Fibroblast of gingiva (primary cell): ENCODE measurements at places on chromosomes 16 and 17.

GRCh38 chr17:82077617-82078358 is 12.2 kb upstream of the DUS1L start:
- DNase-seq: no peak

GRCh38 chr17:81301195-81302144 is 6.4 kb upstream of the SLC38A10 start:
- no peak for DNase-seq

- DNase-seq: no peak
Measured at GRCh38 chr16:49470513-49470991, 96.9 kb downstream of the C16orf78 start.

DNA sequence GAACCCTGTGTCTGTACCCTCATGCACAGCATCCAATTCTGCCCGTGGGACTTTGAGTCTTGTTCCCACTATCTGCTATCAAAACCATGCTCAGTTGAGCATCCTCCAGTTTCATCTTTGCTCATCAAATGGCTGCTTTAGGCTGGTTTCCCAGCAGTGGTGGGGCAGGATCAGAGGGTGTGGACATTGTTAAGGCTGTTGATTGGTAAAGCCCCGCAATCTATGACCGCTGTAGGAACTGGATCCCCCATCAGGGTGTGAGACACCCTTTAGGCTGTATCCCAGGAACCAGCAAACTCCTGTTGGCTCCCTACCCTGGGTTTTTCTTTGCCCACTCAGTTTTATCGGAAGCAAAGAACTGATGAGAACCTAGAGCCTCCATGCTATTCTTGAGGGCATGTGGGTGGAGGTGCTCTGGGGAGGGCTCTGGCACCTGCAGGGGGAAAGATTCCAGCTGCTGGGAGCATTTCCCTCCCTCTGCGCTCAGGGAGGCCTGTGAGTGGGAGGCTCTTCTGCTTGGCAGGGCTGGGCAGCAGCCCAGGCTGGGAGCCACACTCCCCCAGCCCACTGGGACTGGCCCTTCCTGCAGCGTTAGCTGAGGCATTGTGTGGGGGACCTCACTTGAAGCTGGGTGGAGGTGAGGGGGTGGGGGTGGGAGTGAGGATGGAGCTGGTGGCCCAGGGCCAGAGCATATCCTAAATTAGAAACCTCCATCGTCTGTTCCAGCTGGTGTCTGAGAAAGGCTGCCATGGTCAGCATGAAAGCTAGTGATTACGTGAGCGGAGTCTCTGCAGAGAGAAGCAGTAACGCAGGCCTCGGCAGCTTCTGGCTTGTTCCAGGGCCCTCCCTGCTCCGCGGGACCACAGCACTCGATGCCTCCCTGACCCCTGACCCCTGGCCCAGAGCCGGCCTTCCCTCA is 160.6 kb downstream of the IRF8 start:
- DNase-seq: no peak

DNA sequence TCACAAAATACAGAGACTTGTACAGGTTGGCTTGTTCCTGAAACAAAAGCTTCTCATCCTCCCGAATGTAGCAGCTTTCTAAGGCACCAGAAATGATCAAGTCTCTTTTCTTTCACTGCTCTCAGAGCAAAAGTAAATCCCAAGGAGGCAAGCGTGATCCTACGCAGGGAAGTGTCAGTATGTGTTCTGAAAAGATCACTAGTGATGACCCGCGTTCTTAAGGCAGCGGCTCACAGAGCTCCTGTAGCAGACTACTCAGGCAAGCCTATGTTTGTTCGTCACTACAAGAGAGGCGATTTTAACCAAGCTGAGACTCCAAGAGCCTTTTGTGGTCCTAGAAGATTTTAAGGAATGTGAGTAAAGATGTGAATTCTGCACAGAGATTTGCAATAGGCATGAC is 34.5 kb downstream of the WIPI1 start:
- DNase-seq: no peak

- DNase-seq: peak; percentile 40
Measured at GRCh38 chr16:53087101-53087500, 32.3 kb downstream of the CHD9 start.

GRCh38 chr17:21164620-21165019 is 37.9 kb downstream of the DHRS7B start:
- DNase-seq: no peak

GRCh38 chr17:13240851-13241250 is 223.0 kb upstream of the ELAC2 start:
- DNase-seq: no peak

DNA sequence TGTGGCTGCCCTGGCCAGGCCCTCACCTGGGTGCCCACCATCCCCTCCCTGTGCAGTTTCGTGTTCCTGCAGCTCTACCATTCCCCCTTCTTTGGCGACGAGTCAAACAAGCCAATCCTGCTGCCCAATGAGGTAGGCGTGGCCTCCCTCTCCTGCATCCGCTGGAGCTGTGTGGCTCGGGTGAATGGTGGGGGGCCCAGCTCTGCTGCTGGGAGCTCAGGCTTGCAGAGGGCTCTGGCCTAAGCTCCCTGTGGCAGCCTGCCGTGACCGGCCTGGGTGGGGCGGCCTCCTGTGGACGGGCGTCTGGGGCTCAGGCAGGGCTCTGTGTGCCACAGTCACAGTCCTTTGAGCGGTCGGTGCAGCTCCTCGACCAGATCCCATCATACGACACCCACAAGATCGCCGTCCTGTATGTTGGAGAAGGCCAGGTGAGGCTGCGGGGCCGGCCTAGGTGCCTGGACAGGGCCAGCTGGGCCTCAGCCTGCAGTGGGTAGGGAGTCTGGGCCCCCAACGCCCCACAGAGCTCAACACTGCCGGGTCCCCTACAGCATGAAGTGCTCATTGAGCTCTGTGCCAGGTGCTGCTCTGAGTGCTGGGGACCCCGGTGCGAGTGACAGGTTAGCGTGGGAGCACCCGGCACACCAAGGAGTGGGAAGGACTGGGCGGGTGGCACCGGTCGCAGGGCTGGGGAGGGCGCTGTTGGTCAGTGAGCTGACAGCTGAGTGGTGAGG is 37.3 kb downstream of the TSC2 start:
- no peak for DNase-seq

DNA sequence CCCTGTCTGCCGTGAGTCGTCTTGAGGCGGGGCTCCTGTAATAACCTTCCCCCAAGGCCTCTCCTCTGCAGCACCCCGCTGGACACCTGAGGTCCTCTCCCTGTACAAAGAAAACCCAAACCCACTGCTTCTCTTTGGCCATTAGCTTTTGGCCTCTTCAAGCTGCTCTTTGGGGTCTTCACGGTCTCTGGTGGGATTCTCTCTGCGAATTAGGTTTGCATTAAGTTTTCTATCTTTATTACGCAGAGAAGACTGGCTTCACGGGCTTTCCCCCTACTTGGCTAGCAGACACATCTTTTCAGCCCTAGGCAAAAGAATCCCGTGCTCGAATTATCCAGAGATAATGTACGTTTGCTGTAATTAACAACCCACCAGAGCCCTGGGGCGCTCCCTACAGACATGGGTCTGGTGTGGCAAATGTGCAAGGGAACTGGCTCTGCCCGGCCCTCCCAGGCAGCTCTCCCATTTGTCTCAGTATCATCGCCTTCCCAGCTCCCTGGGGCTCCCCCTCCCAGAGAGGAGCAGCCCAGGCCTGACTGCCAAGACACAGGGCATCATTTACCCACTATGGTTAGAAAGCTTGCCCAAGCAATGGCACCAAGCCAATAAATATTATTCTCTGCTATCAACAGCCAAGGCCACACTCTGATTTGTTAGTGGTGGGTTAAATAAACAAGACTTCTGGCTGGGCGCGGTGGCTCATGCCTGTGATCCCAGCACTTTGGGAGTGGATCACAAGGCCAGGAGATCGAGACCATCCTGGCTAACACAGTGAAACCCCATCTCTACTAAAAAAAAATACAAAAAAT is 24.7 kb upstream of the KLHDC4 start:
- DNase-seq: peak; percentile 96

GRCh38 chr17:16327018-16327417 is 26.3 kb downstream of the CENPV start:
- DNase-seq: no peak

DNA sequence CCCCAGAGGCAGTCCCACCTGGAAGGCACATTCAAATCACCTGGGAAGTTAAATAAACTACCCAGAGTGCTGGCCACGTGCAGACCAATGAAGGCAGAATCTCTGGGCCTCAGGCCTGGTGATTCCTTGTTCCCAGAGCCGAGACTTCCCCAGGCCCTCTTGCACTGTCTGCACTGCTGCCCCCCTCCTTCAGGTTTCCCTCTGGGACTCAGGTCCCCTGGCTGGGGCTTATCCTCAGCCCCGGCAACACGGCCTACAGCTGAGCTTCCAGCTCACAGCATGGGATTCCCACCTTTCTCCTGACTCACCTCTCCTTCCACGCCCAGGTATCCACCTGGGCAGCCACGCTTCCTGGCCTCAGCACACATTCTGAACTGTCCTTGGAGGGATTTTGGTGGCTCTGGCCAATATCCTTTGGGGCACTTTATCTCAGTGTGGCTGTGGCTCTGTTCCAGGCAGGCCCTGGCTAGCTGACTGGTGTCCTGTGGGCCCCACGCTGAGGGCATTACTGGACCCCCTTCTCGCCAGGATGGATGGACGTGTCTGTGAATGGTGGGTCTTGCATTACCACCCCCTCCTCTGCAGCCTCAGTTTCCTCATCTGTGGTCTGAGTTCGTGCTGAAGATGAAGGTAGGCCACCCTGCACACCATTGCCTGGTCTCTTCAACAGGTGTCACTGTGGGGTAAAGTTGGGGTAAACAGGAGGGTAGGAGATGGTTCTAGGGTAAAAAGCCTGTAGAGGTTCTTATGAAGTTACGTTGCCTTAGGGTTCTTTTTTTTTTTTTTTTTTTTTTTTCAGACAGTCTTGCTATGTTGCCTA is 165.7 kb downstream of the IRF8 start:
- DNase-seq: no peak

DNA sequence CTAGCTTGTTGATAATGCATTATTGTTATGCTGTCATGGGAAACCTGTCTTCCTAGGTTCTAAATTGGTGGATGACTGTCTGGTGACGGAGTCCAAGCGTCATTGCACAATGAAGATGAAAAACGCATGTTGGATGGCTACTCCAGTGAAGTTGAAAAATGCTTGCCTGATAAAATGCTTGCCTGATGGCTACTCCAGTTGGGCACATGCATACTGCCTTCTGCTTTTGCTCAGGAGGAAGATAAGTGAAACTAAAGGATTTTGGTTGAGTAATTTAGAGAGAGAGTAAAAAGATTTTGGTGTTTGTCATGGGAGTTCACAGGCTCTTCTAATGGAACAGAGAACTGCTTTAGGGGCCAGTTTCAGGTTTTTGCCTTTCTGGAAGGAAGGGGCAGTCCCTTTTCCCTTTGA is 118.6 kb downstream of the PRKCA start:
- peak; percentile 93 for DNase-seq

DNA sequence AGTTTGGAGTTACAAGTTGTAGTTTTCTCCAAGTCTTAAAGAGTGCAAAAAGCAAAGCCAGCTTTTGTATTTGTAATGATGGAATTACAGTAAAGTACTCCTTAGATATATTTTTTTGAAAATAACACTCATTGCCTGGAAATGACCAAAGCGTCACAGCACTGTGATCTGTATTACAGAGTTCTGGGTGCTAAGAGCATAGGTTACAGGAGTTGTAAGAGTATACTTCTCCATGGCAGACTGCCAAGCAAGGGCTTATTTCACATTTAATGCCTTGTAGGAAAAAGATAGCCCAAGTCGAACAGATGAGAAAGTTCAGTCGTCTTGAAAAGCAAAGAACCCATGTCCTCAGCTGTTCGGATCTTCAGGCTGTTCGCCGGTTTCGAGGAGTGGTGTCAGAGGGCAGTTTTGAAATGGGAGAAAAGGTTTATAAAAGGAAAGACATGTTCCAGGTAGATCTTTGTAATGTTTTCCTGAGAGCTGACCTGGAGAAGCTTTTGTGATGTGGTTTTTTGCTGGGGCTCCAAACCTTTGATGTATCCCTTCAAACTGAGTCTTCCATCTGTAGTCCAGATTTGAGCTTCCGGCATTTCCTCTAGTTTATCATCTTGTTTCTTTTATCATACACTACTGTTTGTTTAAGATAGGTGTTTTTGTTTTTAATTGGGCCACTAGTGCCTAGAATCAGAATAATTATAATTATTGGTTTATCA is 41.3 kb downstream of the ERCC4 start:
- DNase-seq: peak; percentile 61

- DNase-seq: no peak
Measured at GRCh38 chr16:87074641-87075318, 242.4 kb downstream of the C16orf95 start.

DNA sequence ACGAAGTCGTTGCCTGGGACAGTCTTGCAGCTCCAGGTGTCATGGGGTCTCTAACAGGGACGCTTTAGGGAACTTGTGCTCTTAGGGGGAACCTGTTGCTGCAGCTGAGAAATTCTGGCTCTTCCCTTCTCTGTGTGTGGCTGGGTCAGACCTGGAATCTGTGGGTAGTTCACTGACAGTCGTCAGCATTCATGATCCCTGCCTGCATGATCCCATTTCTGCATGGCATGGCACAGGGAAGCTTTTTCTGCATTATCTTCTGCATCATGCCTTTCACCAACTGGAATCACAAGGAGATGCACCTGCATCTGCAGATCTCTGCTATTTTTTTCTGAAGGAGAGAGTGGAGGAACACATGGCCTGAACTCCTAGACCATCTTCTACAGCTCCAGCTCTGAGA is 85.6 kb downstream of the SOX9 start:
- no peak for DNase-seq

DNA sequence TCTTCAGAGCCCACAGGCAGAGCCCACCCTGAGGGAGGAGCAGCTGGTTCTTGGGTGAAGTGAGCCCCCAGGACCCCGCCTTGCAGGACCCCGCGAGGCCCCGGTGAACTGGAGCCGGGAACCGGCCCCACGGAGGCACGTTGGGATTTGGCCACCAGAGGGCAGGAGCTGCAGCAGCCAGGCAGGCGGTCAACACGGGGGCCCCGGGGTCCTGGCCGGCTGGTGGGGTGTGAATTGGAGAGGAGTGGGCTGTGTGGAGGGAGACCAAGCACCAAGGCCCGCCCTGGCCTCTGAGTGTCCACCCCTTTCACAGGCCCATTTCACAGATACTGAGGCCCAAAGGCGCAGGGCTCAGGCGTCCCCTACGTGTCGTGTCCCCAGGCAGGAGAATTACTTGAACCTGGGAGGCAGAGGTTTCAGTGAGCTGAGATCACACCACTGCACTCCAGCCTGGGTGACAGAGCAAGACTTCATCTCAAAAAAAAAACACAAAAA is 2.2 kb downstream of the DPEP1 start:
- DNase-seq: no peak

DNA sequence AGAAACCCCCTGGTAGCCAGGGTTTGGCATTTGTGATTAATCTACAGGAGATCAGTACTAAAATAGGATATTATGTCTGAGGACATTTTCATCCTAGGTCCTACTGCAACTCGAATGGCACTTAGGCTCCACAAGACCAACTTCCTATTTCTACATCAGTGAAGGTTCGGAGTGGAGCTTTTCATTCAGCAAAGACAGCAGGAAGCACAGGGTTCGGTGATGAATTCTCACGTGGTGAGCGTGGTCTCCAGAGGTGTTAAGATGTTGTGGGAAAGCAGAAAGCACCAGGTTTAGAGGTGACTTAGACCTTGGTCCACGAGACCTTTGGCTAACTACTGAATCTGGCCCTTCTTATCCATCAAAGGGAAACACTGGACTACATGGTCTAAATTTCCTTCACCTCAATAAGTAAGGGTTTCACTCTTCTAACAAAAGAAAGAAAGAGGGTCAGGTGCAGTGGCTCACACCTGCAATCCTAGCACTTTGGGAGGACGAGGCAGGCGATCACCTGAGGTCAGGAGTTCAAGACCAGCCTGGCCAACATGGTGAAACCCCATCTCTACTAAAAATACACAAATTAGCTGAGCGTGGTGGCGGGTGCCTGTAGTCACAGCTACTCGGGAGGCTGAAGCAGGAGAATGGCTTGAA is 13.9 kb upstream of the HELZ start:
- DNase-seq: no peak

GRCh38 chr16:19240494-19240893 is 45.0 kb upstream of the CLEC19A start:
- no peak for DNase-seq

- DNase-seq: no peak
Measured at GRCh38 chr17:5209396-5209795, 17.7 kb upstream of the ZNF594 start.
